ENCODE measurements at places on chromosomes 4 and X.

DNA sequence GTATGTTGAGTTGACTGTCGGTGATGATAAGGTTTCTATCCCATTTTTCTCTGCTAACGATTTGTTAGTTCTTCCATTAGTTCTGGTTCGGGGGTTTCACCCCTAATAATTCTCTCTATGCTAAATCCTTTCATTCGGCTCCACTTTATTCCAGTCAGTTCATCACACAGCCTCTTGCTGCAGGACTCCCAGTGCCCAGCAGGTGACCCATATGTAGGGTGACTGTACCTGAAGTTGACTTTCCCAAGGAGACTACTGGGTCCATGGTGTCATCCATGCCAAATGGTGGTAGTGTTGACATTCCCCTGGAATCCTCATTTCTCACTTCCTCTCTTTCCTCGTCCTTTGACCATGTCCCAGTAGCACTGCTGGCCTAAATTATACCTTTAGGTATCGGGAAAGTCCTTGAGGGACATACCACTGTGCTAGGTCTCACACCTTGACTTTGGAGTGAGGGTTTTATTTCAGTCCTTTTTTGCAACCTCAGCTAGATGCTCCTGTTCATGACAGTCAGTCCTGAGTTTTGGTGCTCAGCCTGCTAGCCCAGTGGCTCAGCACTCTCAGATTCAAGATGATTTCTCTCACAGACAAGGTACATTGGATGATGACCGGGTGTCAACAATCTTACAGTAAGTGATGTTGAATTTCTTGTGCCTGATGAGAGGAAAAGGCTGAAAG is 105.1 kb upstream of the ARHGAP24 start:
- DNase-seq, result no peak

GRCh38 chrX:134482371-134482770 is 22.4 kb downstream of the HPRT1 start:
- no peak for DNase-seq

GRCh38 chr4:138935-139334 is 14.6 kb downstream of the ZNF718 start:
- DNase-seq, result no peak

GRCh38 chrX:97267396-97268181 is 383.9 kb downstream of the RPA4 start:
- peak; percentile 14 for DNase-seq

DNA sequence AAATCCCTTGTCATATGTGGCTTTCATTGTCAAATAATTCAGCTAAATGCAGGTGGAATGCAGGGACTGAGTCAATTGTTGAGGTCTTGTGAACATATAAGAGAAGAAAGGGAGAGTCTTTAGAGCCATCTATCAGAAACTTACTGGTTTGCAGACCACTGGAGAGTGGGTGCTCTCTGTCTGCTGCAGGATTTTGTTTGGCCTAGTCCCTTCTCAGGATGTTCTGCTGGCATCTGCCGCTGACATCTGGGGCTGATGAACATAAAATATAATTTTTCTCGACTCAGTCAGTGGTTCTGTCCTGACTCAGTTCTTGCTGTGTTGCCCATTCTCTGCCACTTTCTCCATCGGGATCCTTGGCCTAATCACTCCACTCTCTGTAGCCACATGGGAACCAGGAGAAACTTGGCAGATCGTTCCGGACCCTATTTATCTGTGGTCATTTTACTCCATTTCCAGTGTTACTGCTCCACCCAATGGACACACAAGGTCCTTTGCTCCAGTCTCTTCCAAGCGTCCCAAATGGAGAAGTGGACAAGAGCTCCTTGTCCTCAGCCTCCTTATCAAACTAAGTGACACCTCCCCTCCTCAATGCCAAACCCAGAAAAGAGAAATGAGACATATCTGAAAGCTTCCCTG is 436.2 kb downstream of the FAT4 start:
- DNase-seq, result peak; percentile 75

GRCh38 chr4:139861471-139861870 is 195.9 kb downstream of the MGST2 start:
- no peak for DNase-seq

GRCh38 chr4:56400560-56400959 is 13.3 kb upstream of the AASDH start:
- no peak for DNase-seq

GRCh38 chr4:181509073-181509472 is 734.1 kb upstream of the TENM3 start:
- DNase-seq, result no peak

DNA sequence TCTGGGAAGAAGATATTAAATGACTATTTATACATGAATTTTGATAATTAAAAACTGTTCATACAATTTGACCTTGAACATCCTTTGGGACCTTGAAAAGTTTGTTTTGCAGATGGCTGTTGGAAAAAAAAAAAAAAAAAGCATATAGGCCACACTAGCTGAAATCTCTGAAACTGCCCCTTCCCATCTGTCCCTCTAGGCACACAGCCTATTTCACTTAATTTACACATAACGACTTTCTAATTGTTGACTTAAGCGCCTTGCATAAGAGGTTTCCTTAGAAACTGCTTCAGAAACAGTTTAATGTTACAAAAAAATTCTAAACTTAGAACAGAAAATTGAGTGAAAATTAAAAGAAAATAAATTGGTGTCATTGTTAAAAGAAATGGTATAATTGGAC is 131.0 kb downstream of the COX18 start:
- no peak for DNase-seq

DNA sequence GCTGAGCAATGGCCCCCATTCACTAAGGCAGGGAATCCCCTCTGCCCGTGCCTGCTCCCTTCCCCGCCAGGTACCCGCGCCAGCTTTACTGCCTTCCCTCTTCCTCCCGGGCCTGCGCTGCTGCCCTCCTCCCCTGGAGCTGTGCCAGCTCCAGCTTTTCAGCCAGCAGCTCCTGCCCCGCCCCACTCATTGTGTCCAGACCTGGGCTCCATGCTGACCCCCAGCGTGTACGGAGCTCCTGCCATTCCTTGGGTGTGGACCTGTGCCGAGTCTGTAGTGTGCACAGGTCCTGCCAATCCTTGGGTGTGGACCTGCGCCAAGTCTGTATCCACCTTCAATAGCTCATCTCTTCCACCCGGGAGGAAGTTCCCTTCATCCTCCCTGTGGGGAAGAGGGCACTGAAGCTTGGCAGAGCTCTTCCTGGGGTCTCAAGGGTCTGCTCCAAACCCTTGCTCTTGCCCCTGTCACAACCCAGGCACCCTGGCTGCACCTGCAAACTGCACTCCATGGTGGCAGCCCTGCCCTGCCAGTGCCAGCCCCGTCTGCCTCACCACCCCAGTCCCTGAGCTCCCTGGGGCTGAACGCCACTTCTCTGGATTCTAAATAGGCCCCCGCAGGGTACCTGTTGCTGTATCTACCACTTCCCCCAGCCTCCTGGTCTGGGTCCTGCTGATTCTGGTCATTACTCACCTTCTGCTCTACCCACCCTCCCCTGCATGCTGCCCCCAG is 63.9 kb downstream of the TRMT44 start:
- DNase-seq, result no peak

GRCh38 chr4:3599951-3600350 is 67.7 kb upstream of the LRPAP1 start:
- no peak for DNase-seq

- DNase-seq, result no peak
Observed at GRCh38 chr4:76800902-76801301, 97.0 kb downstream of the SOWAHB start.

DNA sequence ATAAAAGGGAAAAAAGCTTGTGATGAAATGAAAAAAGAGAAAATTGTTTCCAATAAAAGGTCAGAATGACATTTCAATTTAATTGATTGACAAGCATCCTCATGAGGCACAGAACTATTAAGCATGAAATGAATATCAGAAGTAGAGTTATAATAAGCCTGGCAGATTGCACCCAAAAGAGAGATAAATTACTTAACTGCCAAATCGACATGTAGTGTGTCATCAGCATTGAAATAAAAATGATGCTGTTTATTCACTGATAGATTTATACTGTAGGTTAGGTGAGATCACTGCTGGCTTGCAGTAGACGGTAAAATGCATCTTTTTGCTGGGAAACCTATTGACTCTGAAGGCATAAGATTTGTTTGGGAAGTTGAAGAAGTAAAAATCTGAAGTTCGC is 507.2 kb downstream of the FSTL5 start:
- no peak for DNase-seq

- DNase-seq, result no peak
Observed at GRCh38 chr4:169898095-169898494, 128.1 kb downstream of the MFAP3L start.

DNA sequence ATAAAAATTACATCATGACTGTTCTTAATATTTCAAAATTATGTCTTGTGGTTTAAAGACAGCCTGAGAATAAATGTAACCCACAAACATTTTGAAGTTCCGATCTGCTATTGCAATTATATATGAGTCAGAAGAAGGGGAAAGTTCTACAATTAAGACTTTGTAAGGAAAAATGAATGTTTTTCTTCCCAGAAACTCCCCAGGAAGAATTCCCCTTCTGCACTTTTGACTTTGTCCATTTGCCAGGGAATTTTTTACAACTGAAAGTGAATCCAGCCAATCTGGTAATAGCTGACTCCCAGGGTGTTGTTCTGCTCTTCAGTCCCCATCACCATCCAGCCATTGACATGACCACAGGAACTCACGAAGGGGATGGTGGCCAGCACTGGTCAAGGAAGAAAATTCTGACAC is 61.6 kb upstream of the NOCT start:
- DNase-seq, result peak; percentile 94

- no peak for DNase-seq
Observed at GRCh38 chr4:42609051-42609450, 47.9 kb downstream of the ATP8A1 start.

DNA sequence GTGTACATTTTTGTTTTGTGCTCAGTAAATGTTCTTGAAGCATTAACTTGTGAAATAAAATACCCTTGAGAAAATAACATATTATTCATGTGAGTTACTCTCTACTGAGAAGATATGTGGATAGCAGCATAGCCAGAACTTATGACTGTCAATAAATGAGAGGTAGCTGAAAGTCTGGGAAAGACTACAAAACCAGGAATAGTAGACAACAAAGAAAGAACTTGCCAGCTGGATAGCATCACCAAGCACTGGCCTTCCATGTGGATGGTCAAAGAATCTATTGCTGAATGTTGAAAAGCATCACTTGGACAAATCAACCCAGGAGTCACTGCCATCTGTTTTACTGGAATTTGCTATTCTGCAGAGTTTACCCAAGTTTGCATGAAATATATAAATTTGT is 650.0 kb upstream of the HTR2C start:
- no peak for DNase-seq

GRCh38 chr4:7295197-7295910 is 103.0 kb downstream of the SORCS2 start:
- DNase-seq, result peak; percentile 33

DNA sequence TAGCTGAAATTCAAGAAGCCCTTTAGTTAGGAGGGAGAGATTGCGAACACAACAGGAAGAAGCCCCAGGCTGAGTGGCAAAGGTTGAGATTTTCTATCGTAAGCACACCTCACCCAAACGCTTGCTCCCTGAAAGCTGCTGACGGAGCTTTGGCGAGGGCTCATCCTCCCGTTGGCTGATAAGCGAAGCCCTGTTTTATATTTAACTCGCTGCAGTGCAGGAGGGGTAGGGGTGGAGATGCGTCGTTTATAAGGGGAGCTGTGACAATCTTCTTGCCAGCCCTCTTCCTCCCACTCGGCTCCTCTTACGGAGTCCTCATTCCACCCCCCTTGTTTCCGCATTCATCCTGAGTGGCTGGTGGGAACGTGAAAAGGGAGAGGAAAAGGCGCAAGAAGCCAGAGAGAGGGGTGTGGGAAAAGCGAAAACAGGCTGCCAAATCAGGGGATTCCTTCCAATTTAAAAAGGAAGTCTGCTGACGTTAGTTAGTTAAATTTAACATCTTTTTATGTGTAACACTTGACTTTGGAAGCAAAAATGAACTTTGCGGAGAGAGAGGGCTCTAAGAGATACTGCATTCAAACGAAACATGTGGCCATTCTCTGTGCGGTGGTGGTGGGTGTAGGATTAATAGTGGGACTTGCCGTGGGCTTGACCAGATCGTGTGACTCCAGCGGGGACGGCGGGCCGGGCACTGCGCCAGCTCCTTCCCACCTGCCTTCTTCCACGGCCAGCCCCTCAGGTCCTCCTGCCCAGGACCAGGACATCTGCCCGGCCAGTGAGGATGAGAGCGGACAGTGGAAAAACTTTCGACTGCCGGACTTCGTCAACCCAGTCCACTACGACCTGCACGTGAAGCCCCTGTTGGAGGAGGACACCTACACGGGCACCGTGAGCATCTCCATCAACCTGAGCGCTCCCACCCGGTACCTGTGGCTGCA is at the start of gene ENPEP:
TSS of gene ENPEP (plus strand) at position 275 of the 938 bp plus-strand sequence. CDS start at position 535, 260 bp downstream.
- DNase-seq, result no peak

DNA sequence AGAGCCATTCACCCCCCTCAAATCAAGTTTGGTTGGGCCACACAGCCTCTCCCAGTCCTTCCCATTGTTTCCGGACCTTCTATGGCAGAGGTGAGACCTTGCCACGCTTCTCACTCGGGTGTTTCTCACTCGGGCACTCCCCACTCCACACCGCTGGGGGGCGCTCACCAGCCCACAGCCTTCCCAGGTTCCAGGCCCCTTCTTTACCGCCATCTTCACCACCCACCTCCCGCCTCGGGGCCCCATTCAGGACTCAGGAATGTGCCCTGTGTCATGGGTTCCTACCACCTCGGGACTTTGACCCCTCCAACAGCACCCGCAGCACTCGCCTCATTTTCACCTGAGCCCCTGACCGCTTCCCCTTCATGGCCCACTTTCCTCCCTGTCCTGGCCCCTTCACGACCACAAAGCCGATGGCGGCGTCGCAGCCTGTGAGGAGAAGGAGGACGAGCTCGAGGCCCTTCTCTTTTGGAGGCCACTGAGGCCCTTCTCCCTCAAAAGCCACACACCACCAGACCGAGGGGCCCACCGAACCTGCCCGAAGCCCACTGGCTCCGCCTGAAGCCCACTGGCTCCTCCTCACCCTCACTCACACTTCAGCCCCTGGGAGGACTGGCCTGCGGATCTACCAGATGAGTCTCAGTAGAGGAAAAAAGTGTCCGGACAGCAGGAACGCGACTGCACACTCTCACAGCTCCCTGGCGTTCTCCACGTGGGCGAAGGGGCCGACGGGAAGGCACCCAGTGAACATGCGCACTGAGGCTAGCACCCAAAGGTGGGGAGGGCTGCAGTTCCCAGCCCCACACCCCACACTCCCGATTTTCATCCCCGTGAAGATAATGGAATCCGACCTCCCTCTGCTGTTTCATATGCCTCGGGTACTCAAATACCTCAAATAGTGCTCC is at the start of gene PAGE1:
TSS of gene PAGE1 (minus strand) at position 709 of the 905 bp plus-strand sequence. CDS start 1,214 bp downstream, outside the sequence.
- no peak for DNase-seq

DNA sequence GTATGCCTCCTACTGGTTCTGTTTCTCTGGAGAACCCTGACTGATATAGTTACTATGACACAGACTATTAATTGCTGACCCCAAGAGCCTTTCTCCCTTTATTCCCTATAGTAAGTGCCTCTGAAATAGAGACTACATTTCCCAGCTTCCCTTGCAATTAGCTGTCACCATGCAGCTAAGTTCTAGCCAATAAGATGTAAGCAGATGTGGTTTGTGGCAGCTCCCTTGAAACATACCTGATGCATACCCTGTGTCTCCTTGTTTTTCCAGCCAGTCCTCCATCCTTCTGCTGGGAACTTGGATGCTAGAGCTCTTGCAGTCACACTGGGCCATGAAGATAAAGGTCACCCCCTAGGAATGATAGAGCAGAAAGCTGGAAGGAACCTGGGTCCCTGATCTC is 9.7 kb upstream of the TMEM165 start:
- peak; percentile 40 for DNase-seq

GRCh38 chr4:72451349-72451748 is 117.7 kb downstream of the ADAMTS3 start:
- DNase-seq, result no peak

- DNase-seq, result no peak
Observed at GRCh38 chr4:77827343-77827742, 8.2 kb upstream of the CNOT6L start.

GRCh38 chrX:10390187-10390586 is 230.2 kb downstream of the MID1 start:
- no peak for DNase-seq

- DNase-seq, result no peak
Observed at GRCh38 chrX:15438332-15438731, 54.1 kb upstream of the VEGFD start.

All from cardiac fibroblast (primary cell).